ENCODE measurements at places on chromosomes 3 and 15. TPM values are rescaled to one million over a fixed set of nuclear protein-coding genes. Genes with fewer than 3 reads are reported as not detected.

DNA sequence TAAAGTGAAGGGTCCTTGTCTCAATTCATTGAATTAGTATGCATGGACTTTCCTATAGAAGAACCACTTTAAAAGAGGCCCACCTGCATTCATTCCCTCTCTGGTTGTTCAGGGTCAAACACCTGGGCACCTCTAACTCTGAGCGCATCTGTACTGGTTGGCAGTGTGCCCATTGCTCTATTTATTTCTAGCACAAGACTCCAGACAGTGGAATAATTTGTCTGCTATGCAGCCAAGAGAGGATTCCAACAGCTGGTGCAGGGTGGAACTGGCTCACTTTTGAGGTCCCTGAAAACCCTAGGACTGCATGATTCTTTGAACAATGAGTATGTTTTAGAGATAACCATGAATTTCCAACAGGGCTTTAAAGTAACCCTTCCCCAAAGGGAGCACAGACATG is 57.9 kb downstream of the CCDC33 start:
- no peaks in the 10 kb centered on the region for H3K36me3 ChIP-seq
- no peak overlapping the region for H3K27ac ChIP-seq
- peaks cover 53% of the 10 kb centered on the region for H3K27me3 ChIP-seq
- DNase-seq, result no peak

DNA sequence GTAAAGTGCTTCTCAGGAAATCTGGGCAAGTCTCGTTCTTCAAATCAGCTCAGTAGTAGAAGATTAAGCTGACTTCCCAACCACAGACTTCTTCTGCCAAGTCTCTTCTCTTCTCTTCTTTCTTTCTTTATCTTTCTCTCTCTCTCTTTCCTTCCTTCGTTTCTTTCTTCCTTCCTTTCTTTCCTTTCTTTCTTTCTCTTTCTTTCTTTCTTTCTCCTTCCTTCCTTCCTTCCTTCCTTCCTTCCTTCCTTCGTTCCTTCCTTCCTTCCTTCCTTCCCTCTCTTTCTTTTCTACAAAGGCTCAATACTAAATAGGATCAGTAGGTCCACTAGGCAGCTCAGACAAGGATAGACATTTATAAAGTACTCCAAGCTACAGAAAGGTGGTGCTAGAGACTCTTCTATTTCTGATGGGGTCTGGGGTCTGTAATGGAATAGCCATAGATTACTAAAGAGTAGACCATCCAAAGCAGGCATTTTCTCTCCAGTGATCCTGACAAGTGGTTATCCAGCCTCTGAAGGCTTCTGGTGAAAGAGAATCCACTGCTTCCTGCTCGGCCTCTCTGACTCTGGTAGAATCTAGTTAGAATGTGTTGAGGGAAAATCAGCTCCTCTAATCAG is 100.8 kb downstream of the TPRG1 start:
- no peaks in the 10 kb centered on the region for H3K27me3 ChIP-seq
- peaks cover 36% of the 10 kb centered on the region for H3K4me1 ChIP-seq
- DNase-seq, result no peak
- H3K4me3 ChIP-seq, result no peak overlapping the region

DNA sequence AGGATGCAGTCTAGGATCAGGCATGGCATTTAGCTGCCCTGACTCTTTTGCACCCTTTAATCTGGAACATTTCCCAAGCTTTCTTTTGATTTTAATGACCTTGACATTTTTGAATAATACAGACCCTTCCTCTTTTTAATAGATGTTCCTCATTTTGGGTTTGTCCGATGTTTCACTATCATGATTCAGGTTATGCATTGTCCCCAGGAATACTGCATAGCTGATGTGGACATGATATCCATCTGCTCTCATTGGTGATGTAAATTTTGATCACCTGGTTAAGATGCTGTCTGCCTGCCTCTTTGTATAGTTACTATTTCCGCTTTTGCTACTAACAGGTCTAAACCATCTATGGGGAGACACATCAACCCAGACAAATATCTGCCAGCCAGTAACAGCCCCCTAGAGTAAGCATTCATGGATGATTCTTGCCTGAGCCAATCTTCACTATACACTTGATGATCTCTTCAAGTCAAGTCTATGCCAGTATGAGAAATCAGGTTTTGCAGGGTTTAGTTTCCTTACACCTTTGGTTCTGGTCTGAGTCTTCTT is 50.6 kb upstream of the ULK4 start:
- H3K4me3 ChIP-seq, result peak overlapping the region; percentile 78
- H3K36me3 ChIP-seq, result no peaks in the 10 kb centered on the region
- DNase-seq, result no peak

DNA sequence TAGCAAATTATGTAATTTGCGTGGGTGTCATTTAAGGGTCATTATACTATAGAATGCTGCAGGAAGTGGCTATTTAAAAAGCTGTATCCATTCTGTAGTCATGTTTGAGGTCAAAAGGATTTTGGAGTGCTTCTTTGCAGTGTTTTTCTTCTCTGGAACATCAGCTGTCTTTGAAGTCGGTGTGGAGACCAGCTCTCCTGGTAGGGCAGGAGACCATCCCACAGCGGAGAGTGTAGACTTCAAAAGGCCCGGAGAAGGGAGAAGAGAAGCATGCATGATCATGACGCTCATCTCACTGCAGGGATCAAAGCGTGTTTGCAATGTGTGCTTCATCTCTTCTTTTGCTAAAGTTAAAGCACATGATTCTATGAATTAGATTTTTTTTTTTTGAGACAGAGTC is 19.9 kb downstream of the PXK start:
- no peak overlapping the region for H3K4me3 ChIP-seq
- no peaks in the 10 kb centered on the region for H3K27me3 ChIP-seq
- H3K4me1 ChIP-seq, result peaks cover 14% of the 10 kb centered on the region

- no peaks in the 10 kb centered on the region for H3K4me1 ChIP-seq
- no peak for DNase-seq
- H3K27ac ChIP-seq, result no peak overlapping the region
- peaks cover 17% of the 10 kb centered on the region for H3K27me3 ChIP-seq
- H3K4me3 ChIP-seq, result no peak overlapping the region
- no peaks in the 10 kb centered on the region for H3K36me3 ChIP-seq
These were observed 91.5 kb upstream of the TNFAIP8L3 start for GRCh38 chr15:51186181-51186705.

Gene VILL
- 16.4 TPM for total RNA-seq

DNA sequence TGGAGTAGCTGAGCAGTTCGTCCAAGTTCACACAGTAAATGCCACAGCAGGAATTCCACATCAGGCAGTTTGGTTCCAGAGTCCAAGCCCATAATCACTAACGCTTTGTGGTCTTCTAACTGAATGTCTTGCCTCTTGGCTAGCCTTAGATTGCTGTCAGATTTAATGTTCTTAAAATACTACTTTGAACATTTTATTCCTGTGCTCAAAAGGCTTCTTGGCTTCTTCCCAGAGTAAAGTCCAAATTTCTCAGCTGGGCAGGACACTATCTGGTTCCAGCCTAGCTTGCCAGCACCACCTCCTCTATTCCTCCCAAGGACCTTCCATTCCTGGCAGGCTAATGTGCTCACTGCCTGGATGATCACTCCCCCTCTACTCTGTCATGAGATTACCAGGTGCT is 256.9 kb downstream of the SQOR start:
- no peaks in the 10 kb centered on the region for H3K36me3 ChIP-seq
- H3K4me1 ChIP-seq, result no peaks in the 10 kb centered on the region
- H3K27ac ChIP-seq, result no peak overlapping the region
- H3K27me3 ChIP-seq, result peaks cover 24% of the 10 kb centered on the region
- H3K4me3 ChIP-seq, result no peak overlapping the region

Gene COL7A1
- 15.0 TPM for total RNA-seq

DNA sequence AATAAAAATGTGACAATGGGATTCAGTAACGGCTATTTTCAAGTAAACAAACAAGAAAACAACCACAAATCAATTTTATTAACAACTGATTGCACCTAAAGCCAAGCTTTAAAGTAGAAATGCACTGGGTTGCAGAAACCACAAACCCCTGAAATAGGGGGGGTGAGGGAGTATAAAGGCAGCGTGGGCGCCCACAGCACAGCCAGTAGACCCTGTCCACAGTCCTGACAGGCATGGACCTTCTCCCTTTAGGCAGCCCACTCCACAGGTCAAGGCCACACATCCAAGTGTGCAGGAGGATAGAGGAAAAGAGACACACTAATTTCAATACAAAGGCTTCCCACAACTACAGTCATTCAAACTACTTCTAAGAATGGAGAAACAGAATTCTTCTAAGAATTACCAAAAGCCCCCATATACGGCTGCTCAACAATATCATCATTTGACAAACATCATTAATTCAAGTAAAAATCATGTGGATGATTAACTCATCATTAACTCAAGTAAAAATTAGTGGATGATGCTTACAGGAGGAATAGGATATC is 48.7 kb downstream of the CHSY1 start:
- no peak for DNase-seq
- no peak overlapping the region for H3K4me3 ChIP-seq
- no peak overlapping the region for H3K27ac ChIP-seq
- H3K36me3 ChIP-seq, result peaks cover 11% of the 10 kb centered on the region

DNA sequence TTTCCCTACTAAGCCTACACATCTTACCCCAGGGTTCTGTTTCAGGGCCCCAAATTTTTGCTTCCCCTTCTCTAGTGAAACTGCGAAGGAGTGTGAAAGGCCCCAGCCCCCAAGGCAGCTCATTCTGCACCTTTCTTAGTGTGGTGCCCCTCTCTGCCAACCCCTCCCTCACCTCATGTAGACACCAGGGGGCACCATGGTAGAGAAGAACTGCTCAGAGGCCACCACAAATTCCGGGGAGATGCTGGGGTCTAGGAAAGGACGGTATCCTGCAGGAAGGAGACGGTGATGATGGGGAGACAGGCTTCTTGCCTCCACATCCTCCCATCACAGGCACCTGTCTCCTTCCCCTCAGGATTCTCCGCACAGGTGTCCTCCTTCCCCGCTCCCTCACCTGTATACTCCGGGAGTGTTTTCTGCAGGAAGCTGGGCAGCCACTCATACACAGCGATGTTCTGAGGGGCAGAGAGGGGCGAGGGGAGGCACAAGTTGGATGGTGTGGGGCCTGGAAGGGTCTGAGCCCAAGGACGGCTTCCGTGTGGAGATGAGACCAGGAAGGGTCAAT is 3.6 kb downstream of the DUOX2 start:
- H3K4me1 ChIP-seq, result peaks cover 14% of the 10 kb centered on the region
- no peak for DNase-seq
- H3K27me3 ChIP-seq, result peaks cover 83% of the 10 kb centered on the region
- H3K4me3 ChIP-seq, result no peak overlapping the region
- H3K36me3 ChIP-seq, result no peaks in the 10 kb centered on the region

Gene SAXO2
- 4.3 TPM for total RNA-seq

Gene SLC6A11
- 2.7 TPM for total RNA-seq

DNA sequence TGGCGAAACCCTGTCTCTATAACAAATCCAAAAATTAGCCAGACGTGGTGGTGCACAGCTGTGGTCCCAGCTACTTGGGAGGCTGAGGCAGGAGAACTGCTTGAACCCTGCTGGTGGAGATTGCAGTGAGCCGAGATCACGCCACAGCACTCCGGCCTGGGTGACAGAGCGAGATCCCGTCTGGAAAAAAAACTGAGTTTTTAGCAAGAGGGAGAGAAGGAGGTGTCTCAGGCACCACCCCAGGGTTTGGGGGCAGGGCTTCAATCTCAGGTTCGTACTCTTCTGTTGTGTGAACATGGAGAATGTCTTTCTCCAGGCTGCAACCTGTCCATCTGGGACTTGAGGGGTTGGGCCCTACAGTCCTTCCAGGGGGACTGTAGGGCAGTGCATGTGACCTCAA is 2.7 kb downstream of the CHRNA3 start:
- no peak overlapping the region for H3K27ac ChIP-seq
- no peaks in the 10 kb centered on the region for H3K36me3 ChIP-seq
- H3K4me3 ChIP-seq, result no peak overlapping the region
- H3K4me1 ChIP-seq, result peaks cover 17% of the 10 kb centered on the region
